ENCODE measurements at places on chromosomes 3 and 15. TPM values are rescaled to one million over a fixed set of nuclear protein-coding genes. Genes with fewer than 3 reads are reported as not detected.
A peak's percentile ranks its signal among the peaks of the same experiment; 100 is the strongest.

The C3orf33 gene
- 2.3 TPM for polyA plus RNA-seq

GRCh38 chr15:87083201-87083600 is 1003.5 kb downstream of the AGBL1 start:
- DNase-seq = no peak

- no peak for DNase-seq
Measured at GRCh38 chr3:82165266-82165665, 403.8 kb upstream of the GBE1 start.

The GOLGA6D gene
- polyA plus RNA-seq = not detected

GRCh38 chr15:34708422-34708821 is 46.4 kb downstream of the GJD2 start:
- DNase-seq = no peak

- no peak for DNase-seq
Measured at GRCh38 chr3:4290272-4290893, 12.8 kb upstream of the SETMAR start.

- DNase-seq = peak; percentile 38
Measured at GRCh38 chr3:194974468-194975135, 288.9 kb downstream of the FAM43A start.

- DNase-seq = no peak
Measured at GRCh38 chr3:38471260-38471857, 17.7 kb downstream of the ACVR2B start.

The TTC14 gene
- 13.4 TPM for polyA plus RNA-seq

DNA sequence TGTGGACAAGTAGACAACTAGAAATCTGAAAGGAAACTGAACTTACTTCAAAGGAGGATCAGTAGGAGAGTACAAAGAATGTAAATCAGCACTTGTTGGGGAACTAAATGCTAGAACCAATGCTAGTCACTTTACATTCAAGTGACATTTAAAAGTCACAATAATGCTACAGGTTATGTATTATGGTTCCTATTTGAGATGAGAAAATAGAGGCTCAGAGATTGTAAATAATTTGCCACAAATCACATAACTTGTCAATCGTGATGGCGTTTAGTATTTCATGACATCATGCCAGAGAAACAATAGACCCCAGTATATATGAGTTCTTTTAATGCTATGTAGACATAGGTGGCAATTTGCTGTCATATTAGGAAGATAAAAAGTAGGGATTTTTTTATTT is 467.8 kb upstream of the CBLB start:
- no peak for DNase-seq

- DNase-seq = no peak
Measured at GRCh38 chr3:18830087-18830486, 318.2 kb upstream of the KCNH8 start.

The KAT2B gene
- polyA plus RNA-seq = 18.7 TPM
